NCI-H1092 (cell line): ENCODE measurements at places on chromosomes 7 and 10.

DNA sequence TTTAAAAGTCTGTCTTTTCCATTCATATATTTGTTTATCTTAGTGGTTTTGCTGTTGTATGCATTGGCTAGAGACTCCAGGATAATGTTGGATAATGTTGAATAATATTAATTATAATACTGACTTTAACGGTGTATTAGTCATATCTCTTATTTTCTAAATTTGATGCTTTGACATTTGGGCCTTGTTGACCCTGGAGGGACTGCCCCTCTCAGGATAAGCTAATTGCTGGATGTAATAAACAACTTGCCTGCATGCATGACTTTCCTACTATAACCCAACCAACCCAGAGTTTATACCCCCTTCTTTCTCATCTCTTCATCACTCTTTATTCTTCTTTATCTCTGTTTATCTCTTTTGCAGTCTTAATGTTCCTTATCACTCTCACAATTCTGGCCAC lies 90.9 kb upstream of the ABI1 start:
- no peak for DNase-seq

- no peak for DNase-seq
These were observed 148.4 kb downstream of the KLF6 start for GRCh38 chr10:3636356-3637181.

DNA sequence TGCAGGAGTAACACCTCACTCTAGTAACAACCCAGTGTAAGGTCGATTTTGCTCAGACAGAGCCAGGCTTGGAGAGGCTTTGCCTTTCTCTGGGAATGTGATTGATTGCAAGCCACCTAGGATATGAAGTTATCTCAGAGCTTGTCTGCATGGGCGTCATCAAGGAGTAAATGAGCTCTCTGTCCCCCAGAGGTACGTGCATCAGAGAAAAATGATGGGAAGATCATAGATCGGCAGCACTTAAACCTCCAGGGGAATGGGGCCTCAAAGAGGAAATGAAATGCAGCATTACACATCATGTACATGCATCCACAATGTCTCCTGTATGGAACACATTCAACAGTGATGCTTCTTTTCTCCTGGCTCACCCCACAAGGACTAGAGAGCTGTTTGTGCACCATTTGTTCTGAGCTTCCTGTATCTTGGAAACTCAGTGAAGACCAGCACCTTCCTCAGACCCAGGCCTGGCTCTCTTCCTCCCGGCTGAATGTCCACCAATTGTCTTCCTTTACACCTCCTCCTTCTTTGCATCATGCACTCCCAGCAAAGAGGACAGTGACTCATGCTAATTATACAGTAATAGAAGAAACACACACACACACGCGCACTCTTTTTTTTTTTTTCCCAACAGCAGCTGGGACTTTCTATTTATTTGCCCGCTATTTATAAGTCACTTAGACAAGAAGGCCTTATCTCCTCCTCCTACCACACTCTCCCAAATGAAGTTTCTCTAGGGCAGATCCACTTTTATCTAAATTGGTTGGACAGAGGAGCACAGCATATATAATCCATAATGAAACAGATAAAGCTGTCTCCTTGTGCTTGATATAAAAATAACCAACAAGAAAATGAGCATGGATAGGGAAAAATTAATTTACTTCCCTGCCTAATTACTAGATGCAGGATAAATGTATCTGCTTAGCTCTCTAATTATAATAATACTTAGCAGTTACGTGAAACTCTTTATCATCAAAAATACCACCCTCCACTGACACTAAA lies 990.7 kb downstream of the CCSER2 start:
- no peak for DNase-seq

- DNase-seq: no peak
These were observed 502 bp downstream of the SLC18A3 start for GRCh38 chr10:49610458-49611165.

DNA sequence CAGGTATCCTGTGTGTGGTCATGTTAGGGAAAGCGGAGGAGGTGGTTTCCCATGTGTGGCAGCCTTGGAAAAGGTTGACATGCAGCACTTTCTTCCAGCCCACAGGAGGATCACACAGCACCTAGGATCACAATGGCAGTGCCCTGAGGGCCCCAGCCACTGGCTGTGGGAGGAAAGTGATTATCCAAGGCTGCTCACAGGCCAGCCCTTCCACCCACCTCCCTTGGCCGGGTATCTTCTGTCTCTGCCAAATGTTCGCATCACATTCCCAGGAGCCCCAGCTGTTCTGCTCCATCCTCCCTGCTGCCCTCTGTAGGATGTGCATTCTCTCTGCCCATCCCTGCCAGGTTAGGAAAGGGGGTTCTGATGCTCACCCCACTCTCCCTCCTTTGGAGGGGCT lies 2.5 kb upstream of the MLXIPL start:
- DNase-seq: no peak

DNA sequence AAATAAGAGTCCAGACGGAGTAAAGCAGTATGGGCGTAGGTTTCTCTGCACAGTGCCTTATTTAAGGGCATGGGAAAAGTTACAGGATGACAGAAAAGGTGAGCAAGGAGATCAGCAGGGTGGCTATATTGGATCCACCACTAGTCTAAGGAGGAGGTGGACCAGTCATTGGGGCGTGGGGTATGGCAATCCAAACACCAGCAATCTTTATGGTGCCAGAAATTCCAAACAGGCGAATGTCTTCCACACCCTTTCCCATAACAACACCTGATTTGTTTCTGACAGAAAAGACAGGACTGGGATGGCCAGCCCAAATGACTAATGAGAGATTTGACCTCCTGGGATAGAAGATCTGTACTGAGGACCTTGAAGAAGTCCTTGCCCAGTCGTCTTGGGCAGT lies 181.8 kb upstream of the MBL2 start:
- no peak for DNase-seq
